ENCODE measurements at places on chromosomes 2 and 18.

- no peak for ATAC-seq
These were observed 222.6 kb downstream of the NOL4 start for GRCh38 chr18:34002130-34002529.

DNA sequence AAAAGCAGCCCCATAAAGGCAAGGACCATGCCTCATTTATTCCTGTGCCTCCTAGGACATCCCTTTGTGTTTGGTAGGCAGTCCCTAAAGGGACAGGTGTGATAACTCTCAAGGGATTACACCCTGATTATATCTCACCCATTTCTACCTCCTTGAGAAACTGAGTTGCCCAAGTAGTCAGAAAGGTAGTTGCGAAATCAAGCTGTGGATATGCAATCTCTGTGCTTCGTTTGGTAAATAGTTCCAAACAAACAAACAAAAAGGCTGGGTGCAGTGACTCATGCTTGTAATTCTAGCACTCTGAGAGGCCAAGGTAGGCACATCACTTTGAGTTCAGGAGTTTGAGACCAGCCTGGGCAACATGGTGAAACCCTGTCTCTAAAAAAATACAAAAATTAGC lies 100.2 kb upstream of the ARL5A start:
- ATAC-seq: no peak

DNA sequence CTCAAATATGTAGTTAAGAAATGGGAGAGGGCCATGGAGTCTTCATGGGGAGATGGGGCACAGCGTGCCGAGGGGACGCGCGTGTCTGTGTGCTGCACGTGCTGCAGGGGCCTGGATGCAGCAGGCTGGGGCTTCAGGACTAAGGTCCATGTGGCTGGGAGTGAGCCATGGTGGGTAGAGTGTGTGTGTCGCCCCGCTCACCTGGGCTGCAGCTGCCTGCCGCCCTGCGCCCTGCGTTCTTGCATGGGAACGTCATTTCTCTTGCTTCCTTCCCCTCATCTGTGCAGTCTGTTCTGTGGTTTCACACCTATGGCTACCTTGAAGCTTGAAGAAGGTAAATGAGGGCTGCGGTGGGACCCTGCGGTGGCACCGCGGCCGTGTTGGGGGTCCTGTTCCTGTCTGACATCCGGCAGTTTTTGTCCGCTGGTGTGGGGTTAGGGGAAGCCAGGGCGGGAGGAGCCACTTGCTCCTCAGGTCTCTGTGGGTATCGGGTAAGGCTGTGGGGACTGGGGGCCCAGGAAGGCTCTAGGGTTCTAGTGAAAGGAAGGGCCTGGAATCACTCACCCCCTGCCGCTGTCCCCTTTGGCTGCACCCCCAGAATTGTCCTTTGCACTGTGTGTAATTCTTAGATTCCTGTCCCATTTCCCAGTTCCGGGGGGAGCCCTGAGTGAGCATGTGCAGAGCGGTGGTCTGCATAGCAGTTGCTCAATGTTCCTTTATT lies 54.1 kb upstream of the HS6ST1 start:
- no peak for ATAC-seq

GRCh38 chr2:46067501-46068305 lies 229.5 kb upstream of the EPAS1 start:
- ATAC-seq: no peak

GRCh38 chr2:122598784-122599183 lies 843.3 kb downstream of the TSN start:
- ATAC-seq: no peak

DNA sequence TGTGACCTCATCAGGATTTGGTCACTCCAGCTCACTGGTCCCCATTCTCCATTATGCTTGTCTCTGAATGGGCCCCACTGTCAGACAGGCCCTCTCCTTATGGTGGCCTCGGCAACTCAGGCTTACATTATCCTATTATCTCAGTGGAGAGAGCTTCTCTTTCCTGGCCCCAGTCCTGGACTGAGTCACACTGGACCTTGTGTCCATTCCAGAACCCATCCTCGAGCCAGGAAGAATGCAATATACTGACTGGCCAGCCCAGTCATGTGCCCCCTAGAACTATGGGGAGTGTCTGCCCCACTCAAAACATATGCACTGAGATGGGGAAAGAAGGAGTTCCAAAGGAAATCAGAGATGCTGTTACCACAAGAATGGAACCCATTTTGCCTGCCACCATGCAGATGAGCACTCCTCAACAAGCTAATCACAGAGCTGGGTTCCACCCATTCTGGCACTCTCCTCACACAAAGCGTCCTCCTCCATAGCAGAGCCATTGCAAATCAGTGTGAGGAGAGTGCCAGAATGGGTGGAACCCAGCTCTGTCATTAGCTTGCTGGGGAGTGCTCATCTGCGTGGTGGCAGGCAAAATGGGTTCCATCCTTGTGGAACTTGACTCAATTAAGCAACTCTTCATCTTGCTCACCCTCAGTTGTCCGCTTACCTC lies 71.9 kb downstream of the CHRNA1 start:
- no peak for ATAC-seq

- no peak for ATAC-seq
These were observed 82.2 kb upstream of the SETBP1 start for GRCh38 chr18:44598514-44598913.

- no peak for ATAC-seq
These were observed 68.8 kb downstream of the LTBP1 start for GRCh38 chr2:33015421-33016142.

GRCh38 chr18:46213295-46213694 lies 109.1 kb downstream of the HAUS1 start:
- ATAC-seq: no peak

- no peak for ATAC-seq
These were observed 31.4 kb upstream of the YPEL5 start for GRCh38 chr2:30115141-30115980.

DNA sequence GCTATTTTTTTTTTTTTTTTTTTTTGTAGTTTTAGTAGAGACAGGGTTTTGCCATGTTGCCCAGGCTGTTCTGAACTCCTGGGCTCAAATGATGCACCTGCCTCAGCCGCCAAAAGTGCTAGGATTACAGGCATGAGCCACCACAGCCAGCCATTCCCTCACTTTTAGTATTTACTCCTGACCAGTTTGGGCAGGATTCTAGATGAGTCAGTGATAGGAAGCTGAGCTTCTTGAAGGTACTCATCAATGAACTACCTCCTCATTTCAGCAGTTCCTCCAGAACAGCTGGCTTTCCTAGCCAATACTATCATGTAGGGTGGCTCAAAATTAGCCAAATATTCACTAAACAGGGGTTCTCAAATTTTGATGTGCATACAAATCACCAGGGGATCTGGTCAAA lies 57.2 kb downstream of the CYBRD1 start:
- no peak for ATAC-seq

DNA sequence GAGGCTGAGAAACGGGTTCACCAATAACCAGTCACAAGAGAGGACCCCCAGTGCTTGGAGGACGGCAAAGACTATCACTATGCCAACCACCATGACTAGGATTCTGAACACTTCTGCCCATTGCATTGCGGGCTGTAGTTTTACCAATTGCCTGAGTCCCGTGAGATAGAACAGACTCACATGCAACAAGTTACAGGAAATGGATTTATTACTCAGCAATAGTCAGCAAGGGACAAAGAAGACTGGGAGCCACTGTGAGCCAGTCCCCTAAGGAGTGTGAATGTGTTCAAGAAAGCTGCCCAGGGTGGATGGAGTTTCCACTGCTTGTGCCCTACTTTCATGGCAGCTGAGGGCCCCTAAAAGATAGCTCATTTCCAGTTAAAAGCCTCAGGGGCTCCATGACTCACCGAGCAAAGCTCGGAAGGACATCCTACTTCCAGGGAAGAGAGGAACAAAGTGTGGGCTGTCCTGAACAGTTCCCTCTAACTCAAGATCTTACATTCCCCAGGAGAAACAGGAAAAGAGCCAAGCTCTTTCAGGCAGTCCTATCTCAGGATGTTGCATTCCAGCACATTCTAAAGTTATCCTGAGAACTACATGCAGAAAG lies 54.4 kb downstream of the SLC4A3 start:
- no peak for ATAC-seq

DNA sequence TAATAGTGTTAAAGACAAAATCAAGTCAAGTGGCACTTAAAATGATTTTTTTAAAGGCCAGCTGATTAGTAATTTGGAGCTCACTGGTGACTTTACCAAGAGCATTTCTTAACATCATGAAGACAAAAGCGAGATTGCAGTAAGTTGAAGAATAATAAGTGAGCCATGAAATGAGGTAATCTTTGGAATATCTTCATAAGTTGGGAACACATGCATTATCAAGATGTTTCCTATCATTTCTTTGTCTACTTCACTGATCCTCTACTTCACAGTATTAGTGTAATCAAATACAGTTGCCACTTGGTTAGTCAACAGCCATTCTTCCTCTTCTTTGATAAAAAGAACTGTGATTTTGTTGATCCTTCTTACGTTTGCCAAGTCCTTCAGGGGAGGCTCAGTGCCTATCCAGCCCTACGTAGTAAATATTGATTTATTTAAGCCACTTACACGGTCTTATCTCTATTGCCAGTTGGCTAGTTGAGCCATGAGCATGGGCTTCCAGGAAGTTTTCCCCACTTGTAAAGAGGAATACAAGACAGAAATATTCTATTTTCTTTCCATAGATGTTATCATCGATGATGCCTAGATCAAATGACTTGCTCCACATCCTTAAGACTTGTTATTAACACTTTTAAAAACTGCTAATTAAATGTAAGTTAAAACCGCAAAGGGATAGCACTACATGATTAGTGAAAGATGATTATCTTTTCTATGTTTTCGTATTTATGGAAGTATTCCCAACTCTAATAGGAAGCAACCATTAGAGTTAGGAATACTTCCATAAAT lies 46.1 kb downstream of the YES1 start:
- ATAC-seq: no peak

DNA sequence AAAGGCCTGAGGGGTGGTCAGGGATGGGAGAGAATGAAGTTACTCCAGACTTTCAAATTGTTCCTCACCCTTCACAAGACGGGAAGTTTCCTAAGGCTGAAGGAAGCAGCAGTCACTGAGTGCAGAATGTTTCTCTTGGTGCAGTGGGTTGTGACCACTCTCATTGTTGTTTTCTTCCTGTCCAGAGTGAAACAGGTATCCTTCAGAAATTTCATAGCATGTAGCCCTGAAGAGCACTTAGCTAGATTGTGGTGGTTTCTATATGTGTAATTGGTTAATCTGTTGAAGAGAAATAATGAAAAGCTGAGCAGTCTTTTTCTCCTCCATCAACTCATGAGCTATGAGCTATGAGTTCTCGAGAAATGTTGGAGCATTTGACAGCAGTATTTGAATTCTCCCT lies 96.8 kb downstream of the GPD2 start:
- no peak for ATAC-seq

DNA sequence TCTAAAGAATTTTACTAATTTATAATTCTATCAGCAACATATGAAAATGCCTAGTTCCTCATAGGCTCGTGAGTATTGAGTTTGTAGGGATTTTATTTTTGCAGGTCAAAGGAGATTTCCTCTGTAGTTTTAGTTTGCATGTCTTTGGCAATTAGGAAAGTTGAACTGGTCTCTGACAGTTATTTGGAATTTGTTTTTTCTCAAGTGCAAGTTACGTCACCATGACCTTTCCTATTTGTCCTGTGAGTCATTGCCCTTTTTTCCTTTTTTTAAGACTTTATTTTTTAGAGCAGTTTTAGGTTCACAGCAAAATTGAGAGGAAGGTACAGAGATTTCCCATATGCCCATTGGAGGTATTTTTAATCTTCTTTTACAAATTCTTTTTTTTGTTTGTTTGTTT lies 29.0 kb downstream of the RAMP1 start:
- no peak for ATAC-seq

DNA sequence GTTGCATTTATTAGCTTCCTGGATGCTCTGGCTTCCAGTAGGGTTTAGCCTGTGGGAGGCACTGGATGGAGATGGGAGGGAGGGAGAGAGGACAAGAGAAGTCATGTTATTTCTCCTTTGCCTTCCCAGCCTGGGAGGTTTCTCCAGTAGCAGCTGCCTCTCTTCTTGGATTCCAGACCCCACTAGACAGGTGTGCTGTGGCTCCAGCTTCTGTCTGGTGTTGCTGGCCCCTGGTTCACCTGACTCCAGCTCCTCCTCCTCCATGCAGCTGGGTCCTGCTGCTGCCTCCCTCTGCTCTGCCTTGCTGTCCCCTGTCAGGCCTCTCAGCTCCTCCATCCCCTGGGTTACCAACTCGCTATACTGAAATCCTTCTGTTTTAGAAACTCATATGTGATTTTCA lies 188.9 kb upstream of the TNP1 start:
- no peak for ATAC-seq

GRCh38 chr2:230934231-230935129 lies 9.4 kb upstream of the GPR55 start:
- ATAC-seq: no peak

DNA sequence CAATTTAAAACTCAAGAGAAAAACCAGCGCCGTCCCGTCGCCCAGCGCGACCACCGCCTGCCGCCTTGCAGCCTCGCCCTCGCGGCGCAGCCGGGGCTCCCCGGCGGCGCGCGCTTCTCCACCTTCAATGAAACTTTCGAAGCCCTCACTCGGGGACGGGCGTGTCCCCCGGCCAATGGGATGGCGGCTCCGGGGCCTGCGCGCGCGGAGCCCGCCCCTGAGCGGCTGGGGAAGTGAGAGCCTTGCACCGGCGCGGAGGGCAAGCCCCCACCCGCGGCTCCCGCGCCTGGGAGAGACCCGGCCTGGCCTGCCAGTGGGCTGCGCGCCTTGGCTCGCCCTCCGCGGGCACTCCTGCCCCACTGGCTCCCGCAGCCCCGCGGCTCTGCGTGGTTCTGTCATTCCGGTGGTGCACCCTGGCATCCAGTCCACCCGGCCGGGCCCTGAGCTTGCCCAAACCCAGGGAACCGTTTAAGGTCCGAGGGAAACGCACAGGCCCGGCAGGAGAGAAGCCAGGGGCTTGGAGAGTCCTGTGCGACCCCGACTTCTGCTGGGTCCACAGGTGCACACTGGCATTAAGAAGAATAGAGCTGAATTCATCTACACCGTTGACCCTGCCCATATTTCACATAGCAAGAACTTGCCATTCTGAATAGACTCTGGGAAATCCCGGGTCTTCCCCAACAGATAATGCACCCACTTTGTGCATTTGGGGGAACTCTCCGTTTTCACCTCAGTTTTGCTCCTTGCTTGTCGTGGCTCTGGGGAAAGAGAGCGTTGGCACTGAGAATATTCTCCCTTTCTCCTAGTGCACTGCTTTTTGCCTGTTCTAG lies at the start of gene PIEZO2:
Gene PIEZO2, minus strand, starts transcription at position 129 of the 830 bp plus-strand sequence. CDS start 981 bp downstream, outside the sequence.
- ATAC-seq: peak; percentile 46

- no peak for ATAC-seq
These were observed 17.5 kb downstream of the RAB27B start for GRCh38 chr18:54845787-54846186.

GRCh38 chr2:98585386-98585785 lies 22.9 kb downstream of the COA5 start:
- ATAC-seq: no peak

DNA sequence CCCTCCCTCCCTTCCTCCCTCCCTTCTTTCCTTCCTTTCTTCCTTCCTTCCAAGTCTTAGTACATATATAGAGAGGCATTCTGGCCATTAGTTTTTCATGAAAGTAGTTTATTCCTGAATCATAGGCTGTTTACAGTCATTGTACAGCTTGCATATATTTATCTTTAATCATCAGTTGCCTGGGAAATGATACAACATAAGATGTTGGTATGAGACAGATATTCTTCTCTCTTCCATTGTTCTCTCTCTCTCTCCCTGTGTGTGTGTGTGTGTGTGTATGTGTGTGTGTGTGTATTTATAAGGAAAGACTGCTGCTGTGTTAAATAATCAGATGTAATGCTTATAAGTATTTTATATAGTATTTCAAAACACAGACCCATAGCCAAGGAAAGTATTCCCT lies 289.8 kb upstream of the UBE2E3 start:
- no peak for ATAC-seq
